Neuronal stem cell (in vitro differentiated cells): ENCODE measurements at places on chromosomes 7 and 10.

DNA sequence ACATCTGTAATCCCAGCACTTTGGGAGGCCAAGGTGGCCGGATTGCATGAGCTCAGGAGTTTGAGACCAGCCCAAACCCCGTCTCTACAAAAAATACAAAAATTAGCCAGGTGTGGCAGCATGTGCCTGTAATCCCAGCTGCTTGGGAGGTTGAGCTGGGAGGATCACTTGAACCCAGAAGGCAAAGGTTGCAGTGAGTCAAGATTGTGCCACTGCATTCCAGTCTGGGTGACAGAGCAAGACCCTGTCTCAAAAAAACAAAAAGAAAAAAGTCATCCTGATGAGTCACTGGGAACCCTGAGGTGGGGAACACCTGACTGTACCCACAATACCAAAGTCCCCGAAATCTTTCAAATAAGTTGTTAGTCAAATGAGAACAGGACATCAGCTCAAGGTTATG lies 80.0 kb downstream of the NEBL start:
- no peak for DNase-seq

DNA sequence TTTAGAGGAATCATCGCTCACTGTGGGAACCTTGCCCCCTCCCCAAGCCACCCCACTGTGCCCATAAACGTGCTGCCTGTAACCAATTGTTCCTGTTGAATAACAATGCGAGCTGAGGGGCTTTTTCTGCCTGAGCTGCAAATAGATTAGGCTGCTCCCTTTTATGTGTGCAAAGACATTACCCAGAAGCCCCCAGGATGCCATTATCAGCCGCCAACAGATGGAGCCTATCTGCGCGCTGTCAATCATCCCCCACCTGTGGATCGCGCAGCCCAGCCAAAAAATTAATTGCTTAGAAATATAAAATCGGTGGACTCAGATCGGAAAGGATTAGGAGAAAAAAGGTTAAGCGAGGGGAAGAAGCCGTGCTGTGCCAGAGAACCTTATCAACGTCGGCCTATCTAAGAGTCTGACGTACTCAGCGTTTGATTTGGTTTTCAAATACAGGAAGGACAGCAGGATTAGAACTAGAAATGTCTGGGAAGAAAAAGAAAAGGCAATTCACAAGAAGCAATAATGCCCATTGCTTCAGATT lies 167.3 kb upstream of the MYO3A start:
- DNase-seq: peak; percentile 20

DNA sequence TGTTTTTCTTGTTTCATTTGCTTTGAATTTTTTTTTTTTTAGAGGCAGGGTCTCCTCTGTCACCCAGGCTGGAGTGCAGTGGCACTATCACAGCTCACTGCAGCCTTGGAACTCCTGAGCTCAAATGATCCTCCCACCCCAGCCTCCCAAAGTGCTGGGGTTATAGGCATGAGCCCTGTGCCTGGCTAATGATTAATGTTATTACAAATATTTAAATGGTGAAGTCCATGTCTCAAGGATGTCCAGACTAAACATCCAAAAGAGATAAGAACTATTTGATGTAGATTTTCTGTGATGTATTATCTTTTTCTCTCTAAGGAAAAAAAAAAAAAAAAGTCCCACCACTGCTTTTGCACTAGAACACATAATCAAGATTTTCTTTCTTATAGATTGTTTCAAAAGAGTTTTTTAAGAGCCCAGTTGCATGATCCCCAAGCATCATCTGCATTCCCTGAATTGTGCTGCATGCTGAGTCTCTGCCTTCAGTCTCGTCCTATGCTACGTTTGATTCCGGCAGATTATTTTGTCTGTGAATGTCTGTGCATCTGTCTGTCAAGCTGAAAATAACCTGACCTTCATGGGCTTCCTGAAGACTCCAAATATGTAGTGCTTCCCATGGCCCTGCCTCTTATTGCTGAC lies 33.4 kb downstream of the MACROH2A2 start:
- DNase-seq: no peak

GRCh38 chr7:117656806-117657205 lies 177.0 kb downstream of the CFTR start:
- no peak for DNase-seq

- no peak for DNase-seq
Measured at GRCh38 chr7:80763289-80763688, 124.8 kb downstream of the CD36 start.

DNA sequence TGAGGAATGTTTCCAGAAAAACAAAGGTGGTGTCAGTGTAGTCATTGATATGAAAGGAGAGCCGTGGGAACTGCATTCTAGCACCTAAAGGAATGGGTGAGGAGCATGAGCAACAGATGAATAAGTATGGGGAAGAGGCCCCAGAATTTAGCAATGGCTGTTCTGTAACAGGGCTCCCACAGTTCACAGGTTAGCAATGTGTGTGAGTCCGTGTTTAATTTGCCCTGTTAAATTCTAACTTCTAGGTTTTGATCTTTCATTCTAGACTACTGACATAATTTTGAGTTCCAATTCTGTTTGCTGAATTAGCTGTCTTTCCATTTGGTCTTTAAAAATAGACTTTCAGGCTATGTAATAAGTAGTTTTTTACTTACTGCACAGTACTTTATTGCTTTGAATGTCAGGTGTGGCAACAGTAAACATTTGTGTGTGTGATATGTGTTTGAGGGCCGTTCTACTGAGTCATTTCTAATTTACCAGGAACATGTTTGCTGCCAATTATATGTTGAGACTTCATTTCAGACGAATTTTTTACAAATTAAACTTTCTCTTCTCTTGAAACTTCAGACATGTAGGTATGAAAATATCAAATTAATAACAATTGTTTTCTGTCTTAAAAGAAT lies 8.8 kb downstream of the STK17A start:
- DNase-seq: no peak

DNA sequence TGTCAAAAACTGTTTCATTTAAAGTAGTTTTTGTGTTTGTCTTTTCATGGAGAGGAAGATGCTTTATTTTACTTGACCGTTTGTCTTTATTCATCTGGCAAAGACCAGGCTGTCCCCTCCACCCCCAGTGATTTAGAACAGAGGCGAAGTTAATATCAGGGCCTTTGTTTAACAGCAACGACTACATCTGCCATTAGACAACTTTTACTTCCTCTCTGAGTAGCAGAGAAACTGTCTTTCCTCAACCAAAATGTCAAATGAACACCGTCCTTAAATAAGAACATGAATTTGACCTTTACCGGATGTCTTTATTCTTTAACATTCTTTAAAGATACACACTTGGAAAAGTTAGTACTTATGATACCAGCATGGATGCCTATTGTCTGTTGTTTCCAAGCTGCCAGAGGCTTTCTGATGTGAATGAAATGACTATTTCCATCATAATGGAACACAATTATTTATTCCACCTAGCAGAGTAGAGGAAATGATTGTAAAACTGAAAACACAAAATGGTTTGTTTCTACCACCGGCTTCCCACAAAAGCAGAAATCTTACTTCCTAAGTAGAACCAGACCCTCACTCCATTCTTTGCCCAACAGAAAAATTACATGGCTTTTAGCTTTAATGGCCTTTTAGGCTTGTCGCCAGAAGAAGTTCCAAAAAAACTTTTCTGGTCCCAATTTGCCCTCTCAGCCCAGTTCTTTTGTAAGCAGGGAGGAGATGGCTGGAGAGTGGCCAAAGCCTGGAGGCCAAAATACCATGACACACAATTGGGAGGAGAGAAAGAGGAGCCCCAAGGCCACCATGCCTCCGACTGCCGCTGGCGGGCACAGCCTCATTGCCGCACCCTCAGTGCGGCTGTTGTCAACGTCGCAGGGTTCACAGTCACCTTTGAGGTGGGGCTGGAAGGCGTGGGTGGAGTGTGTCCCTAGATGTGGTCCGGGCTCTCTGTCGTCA lies 168.5 kb downstream of the TEX36 start:
- DNase-seq: no peak
